A172 (cell line): ENCODE measurements at places on chromosomes 6 and 20.

- DNase-seq = peak; percentile 72
Measured at GRCh38 chr6:47741807-47742206, 40.0 kb upstream of the OPN5 start.

DNA sequence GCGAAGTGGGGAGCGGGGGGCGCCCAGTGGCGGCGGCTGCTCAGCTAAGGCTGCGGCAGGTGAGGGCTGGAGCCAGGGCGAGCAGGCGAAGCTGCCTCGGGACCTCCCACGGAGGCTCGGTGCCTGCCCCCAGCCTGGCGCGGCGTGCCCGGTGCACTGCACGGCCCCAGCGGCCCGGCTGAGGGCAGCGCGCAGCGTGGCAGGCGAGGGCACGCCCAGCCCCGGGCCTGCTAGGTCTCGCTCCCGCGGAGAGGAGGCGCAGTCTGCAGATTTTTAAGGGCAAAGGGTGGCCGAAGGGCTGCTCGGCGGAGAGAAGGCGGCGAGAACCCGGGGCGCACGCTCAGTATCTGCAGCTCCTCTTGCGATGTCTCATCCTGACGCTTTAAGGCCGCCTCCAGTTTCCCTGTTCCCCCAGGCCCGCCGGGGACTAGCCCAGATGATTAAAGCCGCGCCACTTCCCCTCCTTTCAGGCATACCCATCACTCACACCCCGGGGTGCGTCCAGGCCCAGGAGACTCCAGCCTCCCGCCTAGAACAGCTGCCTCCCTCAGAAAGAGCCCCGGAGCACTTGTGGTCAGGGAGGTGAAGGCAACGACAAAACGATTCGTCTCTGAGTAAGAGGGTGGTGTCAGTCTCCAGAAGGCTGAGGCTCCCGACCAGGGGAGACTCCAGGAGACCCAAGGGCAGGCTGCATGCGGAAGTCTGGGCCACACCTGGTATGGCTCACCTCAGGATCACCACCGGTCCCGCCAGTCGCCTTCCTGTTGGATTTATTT lies at the start of gene FERMT1:
TSS of gene FERMT1 (minus strand) at position 158 of the 776 bp plus-strand sequence. CDS start 3,476 bp downstream, outside the sequence.
- peak; percentile 57 for DNase-seq

GRCh38 chr20:58870293-58871014 lies 17.9 kb downstream of the GNAS start:
- peak; percentile 61 for DNase-seq

DNA sequence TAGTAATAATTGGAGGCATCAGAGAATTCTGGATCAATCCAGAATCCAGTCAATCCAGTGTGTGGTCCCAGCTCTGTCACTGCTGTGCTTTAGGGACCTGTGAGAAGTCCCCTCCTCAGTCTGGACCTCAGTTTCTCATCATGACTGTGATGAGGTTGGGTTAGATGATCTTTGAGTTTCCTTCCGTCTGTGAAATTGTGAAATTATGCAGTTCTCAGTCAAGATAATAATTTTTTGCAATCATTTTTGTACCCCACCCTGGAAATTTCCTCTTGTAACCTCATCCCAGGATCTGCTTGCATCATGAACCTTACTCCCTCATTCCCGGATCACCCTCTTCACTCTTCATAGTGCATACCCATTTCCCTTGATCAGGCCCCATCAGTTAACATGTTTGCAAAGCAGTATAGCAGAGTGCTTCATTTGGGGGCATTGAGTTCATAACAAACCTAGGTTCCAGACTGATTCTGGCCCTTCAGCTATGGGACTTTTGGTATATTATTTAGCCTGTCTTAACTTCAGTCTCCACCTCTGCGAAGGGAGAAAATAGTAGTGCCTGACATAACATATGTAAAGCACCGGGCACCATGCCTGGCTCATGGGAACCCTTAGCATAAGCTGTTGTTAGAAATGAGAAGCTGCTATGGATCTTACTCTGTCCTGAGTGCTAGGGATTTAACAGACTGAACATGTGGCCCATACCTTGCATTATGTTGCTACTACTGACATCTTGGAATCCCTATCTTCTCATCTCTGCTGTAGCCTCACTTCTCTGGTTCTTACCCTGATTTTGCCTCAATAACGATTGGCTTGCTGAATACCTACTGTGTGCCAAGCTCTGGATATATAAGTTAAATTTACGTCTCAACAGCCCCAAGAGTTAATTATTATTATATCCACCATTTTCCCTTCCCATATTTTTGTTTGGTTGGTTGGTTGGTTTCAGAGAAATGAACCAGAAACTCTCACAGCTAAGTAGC lies 1.3 kb downstream of the ZNF76 start:
- DNase-seq = no peak

- peak; percentile 94 for DNase-seq
Measured at GRCh38 chr6:84652356-84653026, 111.9 kb downstream of the TBX18 start.

DNA sequence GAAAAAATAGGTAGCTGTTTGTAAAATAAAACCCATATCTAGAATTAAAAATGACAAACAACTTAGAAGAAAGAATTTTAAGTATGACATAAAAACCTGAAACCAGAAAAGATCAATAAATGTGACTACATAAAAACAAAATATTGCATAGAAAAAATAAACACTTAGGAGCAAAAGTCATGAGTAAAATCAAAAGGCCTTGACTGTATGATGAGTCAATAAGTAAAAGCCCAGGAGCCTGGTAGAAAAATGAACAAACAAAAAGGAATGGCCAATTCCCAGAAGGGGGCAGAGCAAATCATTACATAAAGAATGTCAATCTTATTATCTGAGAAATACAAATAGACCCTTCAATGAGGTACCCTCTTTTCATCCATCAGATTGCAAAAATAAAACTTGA lies 20.7 kb upstream of the ENPP1 start:
- no peak for DNase-seq

DNA sequence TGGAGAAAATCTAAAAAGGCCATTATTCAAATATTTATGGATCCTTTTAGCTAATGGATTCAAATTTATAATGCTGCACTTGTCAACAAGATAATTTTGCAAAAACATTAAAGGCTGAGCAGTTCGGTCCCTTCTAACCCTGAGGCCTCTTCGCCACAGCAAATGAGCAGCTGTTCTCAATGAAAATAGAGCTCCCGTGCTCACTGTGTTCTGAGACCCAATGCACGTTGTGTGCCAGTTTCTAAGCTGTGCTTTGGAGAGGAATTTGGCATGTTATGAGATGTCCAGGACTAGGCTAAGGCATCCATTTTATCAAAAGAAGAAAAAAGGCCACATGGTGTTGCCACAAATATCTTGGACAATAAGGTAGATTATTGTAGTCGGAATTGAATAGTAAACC lies 220.1 kb upstream of the TSHZ2 start:
- DNase-seq = no peak

GRCh38 chr6:94713446-94713845 lies 863.9 kb upstream of the MANEA start:
- DNase-seq = no peak

- DNase-seq = no peak
Measured at GRCh38 chr6:161238500-161238899, 35.4 kb downstream of the AGPAT4 start.

DNA sequence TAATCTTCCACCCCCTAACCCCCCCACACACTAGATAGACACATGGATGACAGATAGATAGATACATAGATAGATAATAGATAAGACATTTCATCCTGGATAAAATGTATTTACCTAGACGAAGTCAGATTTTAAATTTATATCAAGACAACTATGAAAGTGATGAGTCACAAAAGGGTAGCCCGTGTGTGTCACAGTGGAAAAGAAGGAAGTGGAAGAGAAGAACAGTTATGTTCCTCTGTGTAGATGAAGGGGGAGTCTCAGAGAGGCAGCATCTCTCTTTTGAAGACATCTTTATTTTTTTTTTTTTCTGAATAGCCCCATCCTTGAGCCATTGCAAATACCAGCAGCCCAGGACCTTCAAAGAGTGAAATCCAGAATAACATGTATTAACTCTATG lies 121.7 kb upstream of the VGLL2 start:
- DNase-seq = no peak

DNA sequence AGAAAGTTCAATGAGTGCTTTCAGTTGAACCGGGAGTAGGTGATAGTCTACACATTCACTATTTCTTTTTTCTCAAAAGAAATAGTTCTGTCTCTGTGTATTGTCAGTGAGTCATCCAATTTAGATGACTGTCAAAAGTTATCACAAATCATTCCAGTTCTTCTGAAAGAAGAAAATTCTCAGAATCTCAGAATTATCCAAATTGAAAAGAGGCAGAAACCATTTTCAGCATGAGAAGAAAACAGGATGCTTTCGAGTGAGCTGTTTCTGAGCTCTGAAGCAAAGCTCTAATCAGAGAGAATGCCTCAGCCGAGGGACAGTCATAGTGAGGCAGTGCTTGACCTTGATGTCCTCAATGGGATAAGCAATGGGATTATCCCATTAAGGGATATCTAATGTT lies 97.9 kb downstream of the HUS1B start:
- DNase-seq = no peak
